ENCODE measurements at places on chromosomes 3 and 15.

- no peak for DNase-seq
Measured at GRCh38 chr3:155022896-155023295, 57.2 kb upstream of the MME start.

- DNase-seq, result no peak
Measured at GRCh38 chr3:187615630-187616029, 54.6 kb downstream of the SST start.

- no peak for DNase-seq
Measured at GRCh38 chr3:76403556-76403955, 618.2 kb upstream of the ZNF717 start.

DNA sequence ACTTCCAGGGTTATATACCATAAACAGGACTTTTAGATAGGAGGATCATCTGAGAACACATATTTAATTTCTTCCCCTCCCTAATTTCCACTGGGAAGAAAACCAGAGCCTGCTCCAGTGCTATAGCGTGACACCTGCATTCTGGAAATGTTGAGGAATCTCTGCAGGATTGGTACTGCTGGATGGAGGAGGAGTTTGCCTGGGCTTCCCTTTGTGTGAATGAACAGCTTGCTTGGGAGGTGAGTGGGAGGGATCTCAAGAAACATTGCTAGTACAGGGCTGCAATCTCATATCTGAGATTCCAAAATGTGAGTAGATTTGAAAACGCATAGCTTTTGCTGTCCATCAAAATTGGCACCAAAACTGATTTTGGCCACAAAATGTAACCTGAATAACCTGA lies 295.9 kb upstream of the RGMA start:
- DNase-seq, result no peak

DNA sequence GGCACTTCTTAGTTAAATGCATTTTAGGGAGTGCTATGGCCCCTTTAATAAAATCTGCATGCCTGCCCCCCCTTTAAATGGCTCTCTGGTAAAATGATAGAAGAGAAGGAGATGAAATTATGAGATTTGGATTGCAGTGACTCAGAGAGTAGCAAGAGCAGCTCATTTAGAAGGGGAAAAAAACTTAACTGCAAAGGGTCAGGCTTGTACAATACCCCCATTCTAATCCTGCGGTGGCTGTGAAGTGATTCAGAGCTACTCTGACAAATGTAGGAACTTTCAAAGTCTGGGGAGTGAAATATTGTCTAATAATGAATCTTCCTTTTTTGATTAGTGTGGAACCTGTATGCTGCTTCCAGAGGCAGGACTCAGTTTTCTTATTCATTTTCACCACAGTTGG lies 44.1 kb upstream of the TBC1D23 start:
- no peak for DNase-seq

GRCh38 chr15:70036585-70037291 lies 61.0 kb downstream of the TLE3 start:
- no peak for DNase-seq

DNA sequence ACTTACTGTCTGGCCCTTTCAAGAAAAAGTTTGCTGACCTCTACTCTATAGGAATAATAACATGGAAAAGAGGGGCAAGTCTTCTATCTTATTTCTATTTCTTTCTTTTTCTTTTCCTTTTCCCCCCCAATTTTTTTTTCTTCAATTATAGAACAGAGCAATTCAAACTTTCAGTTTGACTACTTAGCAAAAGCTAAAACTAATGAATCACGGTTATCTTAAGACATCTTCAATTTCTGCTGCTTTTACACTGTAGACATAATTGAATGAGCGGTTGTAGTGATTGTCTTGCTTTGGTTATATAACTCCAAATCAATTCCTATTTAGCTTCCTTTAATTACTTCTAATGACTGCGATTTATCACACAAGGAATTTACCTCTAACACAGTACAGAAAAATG lies 74.3 kb upstream of the P2RY1 start:
- DNase-seq, result no peak

DNA sequence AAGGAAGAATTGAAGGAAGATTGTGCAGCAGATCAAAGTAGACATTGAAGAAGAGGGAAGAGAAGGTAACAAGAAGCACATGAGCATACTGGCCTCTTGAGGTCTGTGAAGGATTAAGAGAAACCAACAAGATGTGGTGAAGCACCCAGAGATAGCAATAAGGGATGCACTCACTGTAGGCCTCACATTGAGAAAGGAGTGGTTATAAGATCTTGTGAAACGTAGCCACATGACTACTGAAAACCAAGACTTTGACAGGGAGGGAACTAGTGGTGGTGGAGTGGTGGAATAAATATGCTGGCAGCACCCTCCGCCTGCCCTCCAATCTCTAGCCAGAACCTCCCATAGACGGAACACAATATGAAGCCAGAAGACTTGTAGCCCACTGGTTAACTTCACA lies 651.2 kb downstream of the DIPK2A start:
- no peak for DNase-seq

- DNase-seq, result no peak
Measured at GRCh38 chr3:33392703-33393125, 47.5 kb downstream of the UBP1 start.

DNA sequence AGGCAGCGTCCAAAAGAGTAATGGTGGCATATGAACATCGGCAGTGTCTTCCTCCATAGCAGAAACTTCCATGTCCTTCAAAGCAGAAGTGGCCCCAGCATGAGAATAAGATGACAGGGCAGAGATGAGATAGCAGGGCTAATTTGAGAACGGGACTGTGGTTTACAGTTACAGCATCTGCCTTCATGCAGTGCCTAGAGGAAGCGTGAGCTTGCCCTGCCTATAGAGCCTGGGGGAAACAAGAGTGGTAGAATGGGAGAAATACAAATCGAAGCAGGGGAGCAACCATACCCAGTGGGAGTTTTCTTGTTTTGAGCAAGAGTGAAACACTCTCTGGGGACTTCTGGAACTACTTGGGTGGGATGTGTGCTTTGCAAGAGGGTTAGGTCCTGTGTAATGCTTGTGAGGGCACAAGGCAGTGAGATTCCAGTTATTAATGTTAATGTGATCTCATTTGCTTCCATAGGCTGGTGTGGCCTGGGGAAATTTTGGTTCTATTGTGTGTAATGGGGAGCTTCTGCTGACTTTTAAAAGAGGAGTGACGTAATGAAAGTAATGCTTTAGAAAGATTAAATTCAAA lies 616.9 kb downstream of the ZIC1 start:
- DNase-seq, result no peak

GRCh38 chr15:42228036-42228435 lies 19.9 kb upstream of the VPS39 start:
- no peak for DNase-seq

GRCh38 chr3:46984591-46985459 lies 5.4 kb downstream of the NBEAL2 start:
- no peak for DNase-seq

DNA sequence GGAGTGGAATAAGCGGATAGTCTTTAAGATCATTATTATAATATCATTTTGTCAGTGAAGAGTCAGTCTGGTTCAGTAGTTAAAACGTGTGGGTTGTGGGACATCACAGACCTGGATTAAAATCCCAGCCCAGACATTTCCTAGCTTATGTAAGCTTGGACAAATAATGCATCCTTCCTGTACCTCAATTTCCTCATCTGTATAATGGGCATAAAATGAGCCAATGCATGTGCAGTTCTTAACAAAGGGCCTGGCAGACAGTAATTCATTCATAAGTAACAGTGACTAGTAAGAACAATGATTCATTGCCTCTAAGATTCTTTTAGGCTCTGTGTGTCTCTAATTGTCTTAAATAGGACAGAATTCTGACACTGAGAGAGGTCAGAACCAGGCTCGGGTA lies 76.1 kb downstream of the SCN10A start:
- DNase-seq, result no peak

DNA sequence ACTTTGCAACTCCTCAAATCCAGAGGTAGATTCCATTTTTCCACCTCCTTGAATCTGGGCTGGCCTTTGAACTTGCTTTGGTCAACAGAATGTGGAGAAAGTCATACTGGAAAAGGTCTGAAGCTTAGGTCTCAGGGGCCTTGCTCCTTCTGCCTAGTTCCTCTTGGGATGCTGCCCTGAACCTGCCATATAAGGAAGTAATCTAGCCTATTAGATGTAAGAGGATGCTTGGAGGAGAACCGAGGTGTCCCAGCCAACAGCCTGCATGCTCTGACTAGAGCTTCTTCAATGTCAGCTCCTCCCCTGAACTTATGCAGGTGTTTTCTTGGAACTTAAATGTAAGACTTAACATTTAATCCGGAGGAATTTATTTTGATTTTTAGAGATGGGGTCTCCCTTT lies 2.0 kb upstream of the TMED3 start:
- DNase-seq, result no peak

- no peak for DNase-seq
Measured at GRCh38 chr3:132593947-132594323, 3.1 kb upstream of the ACKR4 start.

GRCh38 chr15:70219256-70219895 lies 121.7 kb upstream of the TLE3 start:
- no peak for DNase-seq

- DNase-seq, result no peak
Measured at GRCh38 chr3:48700731-48701405, 15.2 kb upstream of the NCKIPSD start.

- no peak for DNase-seq
Measured at GRCh38 chr3:37217098-37217849, 42.9 kb upstream of the LRRFIP2 start.

- no peak for DNase-seq
Measured at GRCh38 chr3:135871311-135871710, 94.2 kb upstream of the PPP2R3A start.

DNA sequence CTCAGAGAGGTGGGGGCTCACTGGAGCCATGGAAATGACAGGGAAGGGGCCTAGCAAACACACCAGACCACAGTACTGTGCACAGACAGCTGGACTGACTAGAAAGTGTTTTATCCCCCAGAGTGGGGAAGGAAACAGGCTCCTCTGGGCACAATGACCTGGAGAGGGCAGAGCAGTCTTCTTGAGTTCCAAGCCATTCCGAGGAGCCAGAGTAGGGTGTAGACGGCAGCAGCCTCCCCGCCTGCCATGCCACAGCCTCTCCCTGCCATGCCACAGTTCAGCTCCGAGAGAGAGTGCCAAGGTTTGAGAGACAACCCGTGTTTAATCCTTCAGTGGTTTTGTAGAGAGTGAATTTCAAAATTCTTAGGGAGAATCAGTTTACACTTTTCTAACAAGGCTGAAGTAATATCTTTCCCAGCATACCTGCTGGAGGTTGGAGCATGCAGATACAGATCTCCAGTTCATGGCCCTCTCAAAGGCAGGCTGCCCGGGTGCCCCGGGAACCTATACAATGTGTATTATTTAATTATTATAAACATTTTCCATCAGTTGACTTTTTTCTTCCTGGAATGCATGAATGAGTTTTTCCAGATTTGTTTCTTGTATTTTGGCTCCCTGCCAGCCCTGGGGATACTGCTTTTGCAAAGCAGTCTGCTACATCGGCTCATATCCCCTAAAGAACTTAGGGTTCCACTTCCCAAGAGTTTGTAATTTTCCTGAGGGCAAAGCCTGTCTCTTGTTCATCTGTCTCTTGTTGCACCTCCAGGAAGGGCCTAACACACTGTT lies 3.2 kb downstream of the PODXL2 start:
- DNase-seq, result no peak

GRCh38 chr3:141368062-141368924 lies at the start of gene ZBTB38:
Gene ZBTB38 (plus strand): TSS chr3:141368504. CDS start chr3:141442389, 73,885 bp downstream.
- no peak for DNase-seq

DNA sequence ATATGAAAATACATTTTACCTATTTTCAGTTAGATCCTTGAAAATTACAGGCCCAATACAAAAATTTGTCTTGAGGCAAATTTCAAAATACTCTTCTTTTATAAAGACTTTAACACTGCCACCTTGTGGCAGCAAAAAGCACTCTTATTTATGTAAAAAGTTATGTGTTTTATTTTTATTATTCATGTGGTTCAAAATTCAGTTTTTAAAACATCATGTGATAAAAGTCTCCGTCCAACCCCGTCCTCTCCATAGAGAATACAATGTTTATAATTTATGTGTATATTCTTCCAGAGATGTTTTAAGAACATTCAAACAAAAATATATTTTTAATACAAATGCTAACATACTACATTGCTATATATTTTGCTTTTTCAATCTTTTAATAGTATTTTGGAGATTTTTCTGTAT lies 36.9 kb upstream of the TRIM59 start:
- no peak for DNase-seq

GRCh38 chr15:90046911-90047392 lies 45.8 kb downstream of the ZNF710 start:
- no peak for DNase-seq

DNA sequence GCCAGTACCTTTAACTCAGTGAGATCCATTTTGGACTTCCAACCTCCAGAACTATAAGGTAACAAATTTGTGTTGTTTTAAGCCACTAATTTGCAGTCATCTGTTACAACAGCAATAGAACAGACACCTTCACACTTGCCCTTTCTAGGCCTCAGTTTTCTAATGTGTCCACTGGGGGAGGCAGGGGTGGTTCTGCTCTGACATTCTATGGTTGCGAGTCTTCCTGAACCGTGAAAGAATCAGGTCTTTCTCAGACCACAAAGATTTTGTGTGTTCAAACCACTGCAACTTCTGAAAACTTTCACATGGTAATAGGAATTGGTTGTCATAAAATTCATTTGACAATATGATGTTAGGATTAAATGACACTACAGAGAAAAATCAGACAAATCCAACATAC lies 26.8 kb upstream of the CSTA start:
- DNase-seq, result no peak

GRCh38 chr3:95154766-95155165 lies 1091.9 kb downstream of the NSUN3 start:
- DNase-seq, result no peak

DNA sequence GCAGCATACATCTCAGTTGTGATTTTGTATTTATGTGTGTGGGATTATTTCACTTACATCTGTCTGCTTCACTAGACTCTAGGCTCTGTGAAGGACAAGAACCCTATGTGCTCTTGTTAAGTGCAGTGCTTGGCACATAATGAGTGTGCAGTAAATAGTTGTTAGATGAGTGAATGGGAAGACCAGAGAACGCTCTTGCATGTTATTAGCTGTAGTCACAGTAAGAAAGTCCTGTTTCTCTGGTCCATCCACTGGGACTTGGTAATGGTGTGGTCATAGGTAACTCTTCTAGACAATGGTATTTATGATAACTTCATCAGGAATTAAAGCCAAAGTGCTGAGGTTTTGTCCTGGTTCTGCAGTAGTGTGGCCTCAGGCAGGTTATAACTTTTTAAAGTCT lies 1.4 kb upstream of the AQP9 start:
- DNase-seq, result no peak

DNA sequence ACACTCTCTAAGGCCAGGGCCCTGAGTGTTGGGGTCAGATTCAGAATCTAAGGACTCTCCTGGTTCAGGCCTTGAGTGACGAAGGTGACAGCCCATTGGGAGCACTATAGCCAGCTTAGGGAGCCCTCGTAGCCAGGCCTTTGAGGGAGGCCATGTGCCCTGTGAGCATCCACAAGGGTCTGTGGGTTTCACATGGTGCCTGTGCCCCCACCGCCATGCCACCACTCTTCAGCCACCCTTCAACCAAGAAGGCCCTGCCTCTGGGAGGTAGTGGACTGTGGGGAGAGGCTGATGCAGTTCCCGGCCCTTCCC lies 37.5 kb downstream of the TSPAN3 start:
- DNase-seq, result no peak

- DNase-seq, result no peak
Measured at GRCh38 chr3:184184546-184185230, 1.3 kb upstream of the ABCF3 start.
